ENCODE measurements at places on chromosomes 16 and 17.

GRCh38 chr16:70391881-70392481 lies 45.3 kb downstream of the DDX19A start:
- DNase-seq = peak; percentile 40

DNA sequence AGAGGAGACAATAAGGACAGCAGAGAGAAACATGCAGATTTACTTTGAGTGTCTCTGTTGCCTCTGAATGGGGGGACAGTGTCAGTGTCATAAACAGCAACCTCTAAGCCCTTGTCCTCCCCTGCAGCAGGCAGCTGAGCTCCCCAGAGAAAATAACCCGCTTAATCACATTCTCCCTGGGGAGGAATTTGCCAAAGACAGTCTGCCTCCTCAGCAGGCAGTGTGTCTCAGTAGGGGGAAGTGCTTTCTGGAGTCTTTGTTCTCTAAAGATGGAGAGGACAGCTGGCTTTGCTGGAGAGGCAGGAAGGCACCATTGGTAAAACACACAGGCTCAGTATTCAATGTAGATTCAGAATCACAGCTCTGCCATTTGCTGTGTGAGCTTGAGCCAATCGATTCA lies 16.1 kb downstream of the TEKT5 start:
- DNase-seq = no peak

GRCh38 chr16:66468321-66468965 lies 41.3 kb downstream of the BEAN1 start:
- no peak for DNase-seq

DNA sequence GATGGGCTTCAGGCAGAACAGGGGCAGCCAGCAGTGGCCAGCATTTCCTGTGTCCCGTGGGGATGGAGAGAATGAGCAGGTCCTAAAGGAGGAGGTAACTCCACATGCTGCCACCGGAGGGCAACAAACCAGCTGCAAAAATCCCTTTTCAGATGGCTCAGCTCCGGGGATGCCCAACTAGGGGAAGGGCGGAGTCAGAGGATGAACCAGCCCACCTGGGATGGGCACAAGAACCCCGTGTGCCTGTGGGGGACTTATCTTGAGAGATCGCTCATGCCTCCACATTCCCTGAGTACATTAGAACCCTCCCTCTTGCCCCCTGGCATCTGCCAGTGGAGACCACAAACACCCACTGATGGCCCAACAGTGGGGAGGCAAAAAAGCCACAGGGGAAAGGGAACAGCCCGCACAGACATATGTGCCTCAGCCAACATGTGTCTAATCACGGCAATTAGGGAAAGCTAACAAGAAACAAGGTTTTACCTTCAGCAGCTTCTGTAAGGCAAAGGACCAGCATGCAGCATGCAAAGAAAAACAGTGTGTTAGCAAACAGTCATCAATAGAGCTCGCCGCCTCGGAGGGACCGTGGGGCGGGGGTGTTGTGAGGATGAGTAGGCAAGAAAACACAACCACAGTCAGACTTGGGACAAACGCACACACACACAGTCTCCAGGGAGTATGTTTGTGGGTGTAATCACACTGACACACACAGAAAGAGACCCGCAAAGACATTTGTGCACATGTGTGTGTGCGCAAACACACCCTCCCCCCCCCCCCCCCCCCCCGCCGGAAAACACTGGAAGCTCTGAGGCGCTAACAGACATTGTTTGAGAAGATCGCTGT lies 64.0 kb downstream of the MYO18A start:
- peak; percentile 39 for DNase-seq

DNA sequence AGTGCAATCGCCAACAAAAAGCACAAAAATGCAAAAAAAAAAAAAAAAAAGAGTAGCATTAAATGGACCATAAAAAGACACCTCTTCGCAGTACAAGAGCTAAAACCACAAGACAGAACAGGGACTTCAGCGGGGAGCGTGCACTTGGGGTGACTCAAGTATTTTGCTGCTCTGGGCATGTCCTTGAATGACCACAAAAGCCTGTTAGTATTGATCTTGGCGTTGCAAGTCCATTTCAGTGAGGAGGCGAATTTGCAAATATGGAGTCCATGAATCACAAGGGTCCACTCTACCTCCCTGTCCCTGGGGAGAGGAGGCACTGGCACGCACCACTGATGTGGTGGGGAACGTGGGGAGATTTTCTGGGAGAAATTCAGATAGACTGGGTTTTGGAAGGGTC lies 78.9 kb downstream of the CNGB1 start:
- peak; percentile 62 for DNase-seq
